ENCODE measurements at places on chromosomes 3 and 15.

DNA sequence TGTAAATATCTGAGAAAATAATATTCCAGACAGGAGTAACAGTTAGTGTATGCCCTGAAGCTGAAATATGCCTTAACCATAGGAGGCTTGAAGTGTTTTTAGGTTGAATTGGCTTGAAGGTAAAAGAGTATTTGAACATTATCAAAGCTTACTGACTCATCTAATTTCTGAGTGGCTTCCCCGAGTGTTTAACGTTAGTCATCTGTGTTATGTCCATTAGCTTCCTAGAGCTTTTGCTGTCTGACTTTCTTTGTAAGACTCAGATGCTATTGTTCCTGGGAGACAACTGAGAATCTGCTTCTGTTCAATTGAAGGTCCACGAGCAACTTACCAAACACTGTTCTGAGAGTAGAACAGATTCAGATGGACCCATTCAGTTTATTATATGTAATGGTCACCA lies 656.8 kb upstream of the NECTIN3 start:
- DNase-seq: no peak

GRCh38 chr15:90402223-90402622 lies 14.2 kb downstream of the IQGAP1 start:
- peak; percentile 49 for DNase-seq

DNA sequence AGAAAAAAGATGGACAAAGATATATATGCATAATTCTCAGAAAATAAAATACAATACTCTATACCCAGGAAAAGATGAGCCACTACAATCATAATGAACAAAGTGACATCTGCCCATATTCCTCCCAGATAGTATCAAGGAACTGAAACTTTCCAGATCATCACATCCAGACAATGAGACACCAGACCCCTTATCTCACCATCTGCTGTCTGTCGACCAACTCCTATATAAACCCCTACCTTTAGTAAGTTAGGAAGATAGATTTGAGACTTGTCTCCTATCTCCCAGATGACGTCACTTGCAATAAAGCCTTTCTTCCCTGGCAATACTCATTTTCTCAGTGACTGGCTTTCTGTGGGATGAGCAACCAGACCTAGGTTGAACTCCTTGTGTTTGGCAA lies 1071.6 kb downstream of the PLOD2 start:
- no peak for DNase-seq

GRCh38 chr3:53496984-53497383 lies 2.6 kb downstream of the CACNA1D start:
- DNase-seq: no peak

DNA sequence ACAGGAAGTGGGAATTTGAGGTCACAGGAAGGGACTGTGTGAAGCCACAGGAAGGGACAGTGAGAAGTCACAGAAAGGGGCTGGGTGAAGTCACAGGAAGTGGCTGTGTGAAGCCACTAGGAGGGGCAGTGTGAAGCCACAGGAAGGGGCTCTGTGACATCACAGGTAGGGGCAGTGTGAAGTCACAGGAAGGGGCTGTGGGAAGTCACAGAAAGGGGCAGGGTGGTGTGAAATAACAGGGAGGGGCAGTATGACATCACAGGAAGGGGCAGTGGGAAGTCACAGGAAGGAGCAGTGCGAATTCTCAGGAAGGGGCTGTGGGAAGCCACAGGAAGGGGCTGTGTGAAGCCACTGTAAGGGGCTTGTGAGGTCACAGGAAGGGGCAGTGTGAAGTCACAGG lies 35.8 kb downstream of the GASK1A start:
- no peak for DNase-seq

DNA sequence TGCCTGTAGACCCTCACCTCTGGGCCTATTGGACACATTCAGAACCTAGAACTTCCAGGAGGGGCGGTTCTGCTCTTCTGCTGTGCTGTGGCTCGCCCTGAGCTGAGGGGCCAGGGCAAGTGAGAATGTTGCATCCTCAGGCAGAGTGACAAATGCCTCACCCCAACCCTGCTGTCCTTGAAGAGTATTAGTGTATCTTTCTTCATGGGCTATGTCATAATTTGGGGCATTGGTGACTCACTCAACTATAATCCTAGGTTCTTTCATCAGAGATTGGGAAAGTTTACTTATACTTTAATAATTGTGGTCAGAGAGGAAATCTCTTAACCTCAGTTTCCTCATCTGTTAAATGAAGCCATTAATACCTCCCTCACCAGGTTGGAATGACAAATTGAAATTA lies 143.8 kb downstream of the SV2B start:
- no peak for DNase-seq

Data from heart left ventricle (tissue), 16 donors.